ENCODE measurements at places on chromosomes 12 and 14.

DNA sequence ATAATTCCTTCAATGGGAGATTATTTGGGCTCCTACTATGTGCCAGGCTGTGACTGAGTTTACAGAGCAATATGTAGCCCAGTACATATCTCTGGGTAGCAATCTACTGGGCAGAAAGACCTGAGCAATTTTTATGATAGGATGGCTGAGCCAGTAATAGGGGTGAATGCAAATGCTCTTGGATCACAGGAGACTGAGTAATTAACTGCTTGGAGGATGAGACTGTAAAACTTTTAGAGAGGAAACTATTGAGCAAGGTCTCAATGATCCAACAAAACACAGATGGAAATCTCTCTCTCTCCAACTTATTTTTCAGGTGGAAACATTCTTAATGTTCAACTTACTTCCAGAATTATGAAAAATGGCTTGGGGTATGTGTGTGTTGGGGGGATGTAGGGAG, 402.2 kb downstream of the AEBP2 start:
- DNase-seq = no peak

- no peak for DNase-seq
Measured at GRCh38 chr14:33788161-33788560, 162.7 kb downstream of the EGLN3 start.

DNA sequence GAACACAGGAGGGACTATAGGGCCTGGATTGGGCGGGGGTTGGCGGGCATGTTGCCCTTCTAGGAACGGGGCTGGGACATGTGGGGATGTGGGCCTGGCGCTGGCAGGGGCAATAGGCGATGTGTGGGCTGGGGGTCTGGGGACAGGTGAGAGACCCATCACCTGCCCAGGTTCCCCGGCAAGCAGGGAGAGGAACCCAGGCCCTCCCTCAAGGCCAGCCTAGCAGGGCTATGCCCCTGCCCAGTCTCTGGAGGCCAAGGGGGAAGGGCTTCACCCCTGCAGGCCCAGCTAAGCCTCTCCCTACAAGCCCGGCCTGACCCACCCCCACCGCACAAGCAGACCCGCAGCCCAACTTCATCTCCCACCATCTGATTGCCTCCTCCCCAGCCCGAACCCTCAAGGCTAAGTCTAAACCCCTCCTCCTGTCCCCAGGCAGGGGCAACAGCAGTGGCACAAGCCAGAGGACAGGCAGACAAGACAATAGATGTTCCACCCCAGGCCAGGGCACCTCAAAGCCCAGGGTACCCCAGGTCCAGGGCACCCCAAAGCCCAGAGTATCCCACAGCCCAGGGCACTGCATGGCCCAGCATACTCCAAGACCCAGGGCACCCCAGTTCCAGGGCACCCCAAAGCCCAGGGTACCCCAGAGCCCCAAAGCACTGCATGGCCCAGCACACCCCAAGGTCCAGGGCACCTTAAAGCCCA, 6.5 kb downstream of the JAG2 start:
- peak; percentile 21 for DNase-seq

- DNase-seq = no peak
Measured at GRCh38 chr12:56878010-56878339, 56.2 kb downstream of the SDR9C7 start.

GRCh38 chr12:101855364-101855884, 22.0 kb upstream of the DRAM1 start:
- no peak for DNase-seq

DNA sequence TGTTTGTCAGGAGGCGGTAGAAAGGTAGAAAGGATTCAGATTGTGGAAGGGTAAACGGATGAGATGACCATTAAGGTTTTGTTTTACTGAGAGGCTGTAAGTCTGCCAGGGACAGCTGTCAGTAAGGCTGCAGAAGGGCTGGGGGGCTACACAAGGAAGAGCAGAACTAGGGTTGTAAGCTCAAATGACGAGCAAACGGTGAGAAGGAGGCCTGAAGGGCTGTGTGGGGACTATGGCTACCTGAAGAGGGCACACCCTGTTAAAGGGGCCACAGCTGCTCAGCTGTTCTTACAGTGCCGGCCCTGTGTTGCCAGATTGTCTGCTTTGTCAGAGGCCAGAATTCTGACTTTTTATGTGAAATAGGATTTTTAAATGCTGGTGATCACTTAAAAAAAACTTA, 19.1 kb downstream of the VASH1 start:
- no peak for DNase-seq

DNA sequence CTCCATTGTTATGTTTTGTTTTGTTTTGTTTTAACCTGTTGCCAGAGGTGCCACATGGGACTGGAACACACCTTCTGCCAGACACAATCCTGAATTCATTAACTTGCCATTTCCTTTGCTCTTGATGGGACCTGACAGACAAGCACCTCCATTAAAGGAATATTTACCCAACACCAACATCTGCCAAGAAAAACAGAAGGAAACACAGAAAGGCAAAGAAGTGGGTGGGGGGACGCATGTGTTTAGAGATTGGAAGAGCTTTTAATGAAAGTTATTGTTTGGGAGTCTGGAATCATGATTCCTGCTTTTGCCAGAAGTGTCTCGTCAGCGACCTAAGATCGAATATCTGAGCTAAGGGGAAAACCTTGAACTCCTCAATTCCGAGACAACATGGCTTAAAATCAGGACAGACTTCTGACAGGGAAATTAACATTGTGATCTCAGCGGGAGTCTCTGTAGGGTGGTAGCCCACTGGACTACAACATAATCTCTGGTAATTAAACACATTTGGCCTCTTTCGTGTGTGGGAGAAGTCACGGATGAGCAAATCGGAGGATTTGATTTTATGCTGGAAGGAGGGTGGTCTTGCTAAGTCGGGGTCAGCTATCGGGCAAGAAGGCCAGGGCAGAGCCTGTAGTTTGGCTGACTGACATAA, 210.4 kb upstream of the FAR2 start:
- DNase-seq = no peak

Measured in NCI-H510A treated with DMSO at 0.1 percent for 48 hours (cell line).